ENCODE measurements at places on chromosomes 7 and 10.

- no peak for DNase-seq
Observed at GRCh38 chr10:130022086-130022485, 58.0 kb upstream of the EBF3 start.

- DNase-seq: no peak
Observed at GRCh38 chr7:30214651-30215137, 69.7 kb upstream of the ZNRF2 start.

DNA sequence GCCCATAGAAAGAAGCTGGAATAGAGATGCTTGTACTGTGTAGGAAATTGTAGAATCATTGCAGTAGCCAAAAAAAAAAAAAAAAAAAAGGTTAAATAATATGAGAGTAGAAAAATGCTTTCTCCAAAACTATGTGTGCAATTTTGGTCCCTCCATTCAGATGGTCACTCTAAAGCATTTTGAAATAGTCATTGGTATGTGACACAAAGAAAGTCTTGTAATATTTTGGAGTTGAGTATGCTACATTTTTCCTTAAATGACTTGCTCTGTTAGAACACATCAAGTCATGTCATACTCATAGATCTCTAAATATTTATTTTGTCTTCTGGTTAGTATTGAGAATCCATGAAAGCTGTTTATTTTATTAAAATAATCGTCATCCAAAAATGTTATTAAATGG is 424.4 kb downstream of the PLXDC2 start:
- DNase-seq: no peak

GRCh38 chr10:68330852-68331454 is 911 bp upstream of the HNRNPH3 start:
- DNase-seq: peak; percentile 59

DNA sequence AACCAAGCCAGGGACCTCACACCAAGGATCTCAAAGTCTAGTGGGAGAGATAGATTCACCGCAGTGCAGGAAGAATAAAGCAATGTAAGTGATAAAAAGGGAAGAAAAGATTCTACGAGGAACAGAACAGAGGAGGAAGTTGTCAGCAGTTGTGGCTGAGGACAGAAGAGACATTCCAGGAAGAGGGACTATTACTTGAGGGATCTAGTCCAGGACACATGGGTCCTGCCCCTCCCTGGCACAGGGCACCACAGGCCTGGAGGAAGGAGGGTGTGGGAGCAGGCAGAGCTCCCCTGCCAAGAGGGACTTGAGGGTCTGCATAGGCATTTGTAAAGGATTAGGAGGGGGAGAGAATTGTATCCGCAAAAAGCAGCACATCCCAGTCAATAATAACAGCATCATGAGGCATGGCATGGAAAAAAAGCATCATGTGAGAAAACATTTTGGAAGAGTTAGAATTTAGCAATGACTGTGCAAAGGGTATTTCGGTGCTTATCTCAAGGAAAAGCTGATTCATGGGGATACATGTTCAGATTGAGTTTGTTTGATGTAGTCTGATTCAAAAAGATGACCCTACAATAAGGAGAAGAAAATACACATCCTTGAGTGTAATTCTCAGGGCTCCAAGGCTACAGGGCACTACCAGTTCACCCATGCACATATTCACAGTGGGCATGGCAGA is 12.7 kb downstream of the C10orf71 start:
- DNase-seq: no peak

- DNase-seq: no peak
Observed at GRCh38 chr10:48821111-48821510, 118.5 kb downstream of the LRRC18 start.

DNA sequence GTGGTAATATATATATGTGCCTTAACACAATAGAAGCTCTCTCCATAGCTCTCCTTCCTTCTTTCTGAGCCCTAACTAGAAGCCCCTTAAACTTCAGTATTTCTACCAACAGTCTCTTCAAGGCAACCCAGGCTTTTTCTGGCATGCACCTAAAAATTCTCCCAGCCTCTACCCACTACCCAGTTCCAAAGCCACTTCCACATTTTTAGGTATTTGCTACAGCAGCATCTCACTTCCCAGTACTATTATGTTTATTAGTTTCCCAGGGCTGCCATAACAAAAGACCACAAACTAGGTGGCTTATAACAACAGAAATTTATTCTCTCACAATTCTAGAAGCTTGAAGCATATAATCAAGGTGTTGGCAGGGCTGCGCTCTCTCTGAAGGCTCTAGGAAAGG is 15.7 kb upstream of the TNKS2 start:
- no peak for DNase-seq

DNA sequence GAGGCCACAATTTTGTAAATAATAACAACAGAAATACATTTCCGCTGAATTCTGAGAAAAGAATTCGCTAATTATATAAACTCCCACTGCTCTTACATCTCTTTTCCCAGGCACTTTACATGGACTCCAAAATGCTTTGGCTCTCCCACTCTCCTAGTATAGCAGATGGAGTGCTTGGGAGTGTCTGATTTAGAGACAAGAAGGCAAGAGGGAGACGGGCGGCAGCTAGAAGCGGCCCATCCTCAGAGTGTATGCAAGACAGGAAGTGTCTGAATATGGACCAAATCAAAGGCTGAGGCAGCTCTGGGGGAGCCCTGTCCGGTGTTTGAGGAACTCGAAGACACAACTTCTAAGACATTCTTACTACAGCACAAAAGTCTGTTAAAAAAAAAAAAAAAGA is 212.1 kb downstream of the GFRA1 start:
- DNase-seq: no peak

DNA sequence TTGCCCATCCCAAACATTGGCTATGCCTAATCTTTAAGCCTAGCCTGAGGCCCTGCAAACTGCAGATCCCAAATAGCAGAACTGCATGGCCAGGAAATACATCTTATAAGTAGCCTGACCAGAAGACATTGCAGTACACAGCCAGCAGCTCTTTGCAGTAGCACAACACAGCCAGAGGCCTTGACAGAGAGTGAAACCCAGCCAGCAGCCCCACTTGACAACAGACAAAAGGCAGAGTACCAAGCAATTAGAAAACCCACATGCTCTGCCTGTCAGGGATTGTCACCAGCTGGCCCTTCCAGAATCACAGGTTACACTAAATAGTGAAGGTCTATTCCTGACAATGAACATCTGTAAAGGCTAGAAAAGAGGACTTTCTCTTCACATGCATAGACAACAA is 242.8 kb upstream of the TMEM72 start:
- no peak for DNase-seq

All from sciatic nerve (tissue), 2 donors.